ENCODE measurements at places on chromosomes 13 and 19.
A peak's percentile ranks its signal among the peaks of the same experiment; 100 is the strongest.

GRCh38 chr13:42880056-42880605 lies 98.7 kb downstream of the FAM216B start:
- DNase-seq = no peak

DNA sequence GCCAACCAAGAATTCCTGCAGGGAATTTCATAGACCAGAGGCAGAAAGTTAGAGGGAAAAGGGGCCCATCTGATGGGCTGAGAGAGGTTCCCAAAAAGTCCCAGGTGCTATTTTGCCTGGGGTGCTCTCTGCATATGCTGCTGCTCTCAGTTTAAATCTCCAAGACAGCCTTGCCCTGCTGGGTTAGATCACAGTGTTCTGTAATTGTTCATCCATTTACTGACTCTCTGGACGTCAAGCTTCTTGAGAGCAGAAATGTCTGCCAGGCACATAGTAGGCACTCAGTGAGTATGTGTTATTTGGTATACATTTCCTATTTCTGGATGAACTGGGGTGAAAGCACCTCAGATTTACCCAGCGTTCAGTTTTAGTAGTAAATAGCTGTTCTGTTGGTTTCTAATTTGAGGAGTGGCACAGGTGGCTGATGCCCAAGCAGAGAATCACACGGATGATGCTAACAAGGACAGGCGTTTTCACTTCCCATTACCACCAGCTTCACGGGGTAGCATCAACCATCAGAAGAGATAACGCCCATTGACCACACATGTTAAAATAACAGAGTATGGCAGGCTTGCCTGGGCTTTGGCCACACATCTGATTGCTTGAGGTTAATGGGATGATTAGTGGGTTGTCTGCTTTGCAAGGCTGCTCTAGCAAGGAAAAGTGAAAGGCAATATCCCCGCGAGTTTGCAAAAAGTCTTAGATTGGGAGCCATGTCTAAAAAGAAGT lies 161.1 kb downstream of the SLC7A1 start:
- DNase-seq = no peak

GRCh38 chr13:45040622-45041021 lies 51.3 kb downstream of the GPALPP1 start:
- DNase-seq = no peak

GRCh38 chr13:29402166-29402636 lies 193.3 kb downstream of the SLC7A1 start:
- DNase-seq = no peak

DNA sequence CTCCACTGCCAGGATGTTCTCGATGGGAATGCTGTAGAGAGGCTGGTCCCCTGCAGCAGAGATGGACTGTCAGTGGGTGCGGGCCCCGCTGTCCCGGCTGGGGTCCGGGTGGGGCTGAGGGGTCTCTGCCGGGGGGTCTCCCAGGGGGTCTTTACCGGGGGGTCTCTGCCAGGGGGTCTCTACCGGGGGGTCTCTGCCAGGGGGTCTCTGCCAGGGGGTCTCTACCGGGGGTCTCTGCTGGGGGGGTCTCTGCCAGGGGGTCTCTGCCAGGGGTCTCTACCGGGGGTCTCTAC lies 25.7 kb upstream of the C13orf46 start:
- DNase-seq = no peak

- no peak for DNase-seq
Measured at GRCh38 chr19:30518965-30519606, 146.9 kb downstream of the ZNF536 start.

DNA sequence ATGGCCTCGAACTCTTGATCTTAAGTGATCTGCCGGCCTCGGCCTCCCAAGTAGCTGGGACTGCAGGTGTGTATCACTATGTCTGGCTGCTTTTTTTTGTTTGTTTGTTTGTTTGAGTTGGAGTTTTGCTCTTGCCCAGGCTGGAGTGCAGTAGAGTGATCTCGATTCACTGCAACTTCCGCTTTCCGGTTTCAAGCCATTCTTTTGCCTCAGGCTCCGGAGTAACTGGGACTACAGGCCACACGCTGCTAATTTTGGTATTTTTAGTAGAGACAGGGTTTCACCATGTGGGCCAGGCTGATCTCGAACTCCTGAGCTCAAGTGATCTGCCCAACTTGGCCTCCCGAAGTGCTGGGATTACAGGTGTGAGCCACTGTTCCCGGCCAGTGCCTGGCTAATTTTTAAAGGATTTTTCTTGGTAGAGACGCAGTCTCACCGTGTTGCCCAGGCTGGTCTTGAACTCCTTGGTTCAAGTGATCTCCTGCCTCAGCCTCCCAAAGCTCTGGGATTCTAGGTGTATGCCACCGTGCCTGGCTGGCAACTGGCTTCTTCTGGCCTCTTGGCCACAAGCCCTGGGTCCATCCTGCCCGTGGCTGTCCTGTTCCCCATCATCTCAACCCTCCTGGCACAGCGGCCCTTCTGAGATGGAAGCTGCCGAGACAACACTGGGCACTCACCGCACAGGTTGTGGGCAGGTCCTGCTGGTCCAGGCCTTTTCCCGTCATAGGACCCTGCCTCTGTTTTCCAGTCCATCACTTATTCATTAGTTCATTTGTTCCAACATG lies 11.5 kb downstream of the TECR start:
- no peak for DNase-seq

GRCh38 chr13:79267560-79267959 lies 138.5 kb downstream of the RBM26 start:
- no peak for DNase-seq

DNA sequence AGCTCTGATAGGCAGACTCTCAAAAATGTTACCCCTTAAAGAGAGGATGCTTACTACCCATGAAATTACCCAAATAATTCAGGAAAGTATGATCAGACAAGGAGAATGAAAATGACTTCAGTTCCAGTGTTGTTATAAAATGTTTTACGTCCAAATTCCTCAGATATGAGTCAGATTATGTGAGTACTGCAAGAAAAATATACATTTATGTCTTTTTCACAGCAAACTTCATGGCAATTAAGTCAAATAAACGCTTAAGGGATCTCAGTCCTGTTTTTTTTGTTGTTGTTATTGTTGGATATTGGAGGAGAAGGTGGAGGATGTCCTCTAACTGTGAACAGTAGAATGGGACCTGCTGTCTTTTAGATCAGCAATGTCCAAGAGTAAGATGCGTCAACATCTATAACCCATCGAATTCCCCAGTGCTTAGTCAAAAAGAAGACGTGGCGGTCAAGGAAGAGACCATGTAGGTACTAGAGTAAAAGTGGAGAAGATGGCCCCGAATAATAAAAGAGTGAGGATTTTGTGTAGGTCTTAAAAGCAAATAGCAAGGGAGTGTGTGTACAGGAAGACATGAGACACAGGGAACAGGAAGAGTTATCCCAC lies 215.4 kb upstream of the IRS2 start:
- DNase-seq = no peak

GRCh38 chr13:24922387-24922744 lies 158.4 kb downstream of the RNF17 start:
- peak; percentile 1 for DNase-seq

DNA sequence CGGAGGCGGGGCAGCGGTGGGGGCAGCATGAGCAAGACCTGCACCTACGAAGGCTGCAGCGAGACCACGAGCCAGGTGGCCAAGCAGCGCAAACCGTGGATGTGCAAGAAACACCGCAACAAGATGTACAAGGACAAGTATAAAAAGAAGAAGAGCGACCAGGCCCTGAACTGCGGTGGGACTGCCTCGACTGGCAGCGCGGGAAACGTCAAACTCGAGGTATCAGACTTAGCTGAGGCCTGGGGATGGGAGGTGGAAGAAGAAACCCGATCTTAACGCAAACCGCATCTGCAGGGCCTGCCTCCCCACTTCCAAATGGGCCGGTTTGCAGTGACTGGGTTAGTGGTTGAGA lies 693 bp downstream of the RFXAP start:
- peak; percentile 8 for DNase-seq

Measured in CD4-positive, alpha-beta T cell treated with Interleukin-4 for 4 hours (primary cell).